Prostate gland (tissue), 2 donors: ENCODE measurements at places on chromosomes 13 and 19. TPM values are rescaled to one million over a fixed set of nuclear protein-coding genes. Genes with fewer than 3 reads are reported as not detected.

GRCh38 chr19:28737021-28737895 lies 475.7 kb downstream of the UQCRFS1 start:
- no peak overlapping the region for H3K4me3 ChIP-seq
- no peaks in the 10 kb centered on the region for H3K36me3 ChIP-seq
- DNase-seq, result no peak
- no peak overlapping the region for H3K27ac ChIP-seq

DNA sequence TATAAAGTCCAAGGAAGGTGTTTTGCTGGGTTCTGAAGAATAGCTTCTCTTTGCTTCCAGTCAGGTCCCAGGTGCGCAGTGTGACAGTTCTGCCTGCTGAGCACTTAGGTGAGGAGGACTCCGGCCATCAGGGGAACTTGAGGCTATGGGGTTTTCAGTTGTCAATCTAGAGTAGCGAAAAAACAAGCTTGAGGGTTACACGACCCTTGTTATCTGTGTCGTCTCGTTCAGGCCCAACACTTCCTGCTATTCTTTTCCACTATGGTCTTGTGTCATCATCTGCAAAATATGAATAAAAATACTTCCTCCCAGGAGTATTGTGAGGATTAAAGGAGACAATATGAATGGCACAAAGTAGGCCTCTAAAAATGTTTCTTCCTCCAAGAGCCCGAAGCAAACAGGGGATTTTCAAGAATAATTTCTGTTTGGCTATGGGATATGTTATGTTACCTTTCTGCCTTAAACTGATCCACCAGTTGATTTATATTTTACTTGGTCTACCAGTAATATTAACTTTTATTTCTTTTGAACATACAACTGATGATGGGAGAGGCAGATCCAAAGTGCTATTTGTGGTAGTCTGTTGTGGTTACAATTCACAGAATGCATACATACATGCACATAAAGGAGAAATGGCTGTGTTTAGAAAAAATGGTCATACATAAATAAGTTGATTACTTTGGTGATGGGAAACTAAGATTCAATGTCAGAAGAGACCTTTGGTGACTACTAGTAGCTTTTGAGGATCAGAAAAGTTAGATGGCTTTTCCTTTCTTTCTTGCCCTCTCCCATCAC lies 40.5 kb upstream of the RCBTB2 start:
- no peaks in the 10 kb centered on the region for H3K4me1 ChIP-seq
- H3K27ac ChIP-seq, result no peak overlapping the region
- no peak for DNase-seq
- H3K4me3 ChIP-seq, result no peak overlapping the region
- no peaks in the 10 kb centered on the region for H3K36me3 ChIP-seq

The IRGC gene
- not detected for total RNA-seq

- H3K27ac ChIP-seq, result no peak overlapping the region
- no peaks in the 10 kb centered on the region for H3K4me1 ChIP-seq
- peaks cover 57% of the 10 kb centered on the region for H3K27me3 ChIP-seq
- H3K4me3 ChIP-seq, result no peak overlapping the region
Measured at GRCh38 chr19:1768248-1768647, 14.9 kb downstream of the ONECUT3 start.

- H3K27me3 ChIP-seq, result no peaks in the 10 kb centered on the region
- H3K4me3 ChIP-seq, result peak overlapping the region; percentile 47
- no peaks in the 10 kb centered on the region for H3K36me3 ChIP-seq
- H3K27ac ChIP-seq, result no peak overlapping the region
- DNase-seq, result no peak
Measured at GRCh38 chr13:20192158-20192835, 441 bp downstream of the GJB2 start.

The TNNI3 gene
- 12.4 TPM for total RNA-seq

The CBY2 gene
- total RNA-seq, result not detected

The NCAN gene
- total RNA-seq, result 1.2 TPM

GRCh38 chr13:45681113-45681512 lies 21.0 kb upstream of the CBY2 start:
- H3K4me3 ChIP-seq, result no peak overlapping the region
- H3K27ac ChIP-seq, result no peak overlapping the region
- DNase-seq, result no peak
- H3K27me3 ChIP-seq, result no peaks in the 10 kb centered on the region

GRCh38 chr19:10283301-10284064 lies 3.3 kb upstream of the ICAM4 start:
- no peaks in the 10 kb centered on the region for H3K4me1 ChIP-seq
- no peak for DNase-seq
- H3K27ac ChIP-seq, result no peak overlapping the region
- H3K27me3 ChIP-seq, result peaks cover 5% of the 10 kb centered on the region
- no peaks in the 10 kb centered on the region for H3K36me3 ChIP-seq

GRCh38 chr13:68708336-68708908 lies 1399.2 kb upstream of the ATXN8OS start:
- H3K4me1 ChIP-seq, result no peaks in the 10 kb centered on the region
- no peak for DNase-seq
- H3K36me3 ChIP-seq, result no peaks in the 10 kb centered on the region

DNA sequence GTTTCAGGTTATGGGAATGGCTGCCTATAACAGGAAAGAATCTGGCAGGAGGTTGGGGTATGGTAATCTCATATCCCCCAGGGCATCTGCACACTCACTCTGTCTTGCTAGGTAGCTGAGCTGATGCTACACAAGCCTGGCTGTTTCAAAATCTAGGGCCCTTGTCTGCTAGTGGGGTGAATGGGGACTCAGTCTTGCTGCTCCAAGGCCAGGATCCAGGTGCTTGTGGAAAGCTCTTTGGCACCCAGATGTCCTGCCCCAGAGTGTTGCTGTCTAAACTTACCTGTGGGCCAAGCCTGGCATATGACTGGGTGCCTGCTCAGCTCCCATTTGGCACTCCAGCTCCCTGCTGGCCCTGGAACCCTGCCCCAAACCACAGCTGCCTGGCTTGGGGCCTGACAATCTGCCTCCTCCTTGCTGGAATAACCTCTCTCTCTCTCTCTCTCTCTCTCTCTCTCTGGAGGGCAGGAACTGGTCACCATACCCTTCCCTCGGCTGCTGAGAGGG lies 158.1 kb upstream of the TSC22D1 start:
- DNase-seq, result peak; percentile 85
- H3K27me3 ChIP-seq, result no peaks in the 10 kb centered on the region
- no peak overlapping the region for H3K4me3 ChIP-seq
- no peak overlapping the region for H3K27ac ChIP-seq
- H3K36me3 ChIP-seq, result no peaks in the 10 kb centered on the region
- H3K4me1 ChIP-seq, result peaks cover 6% of the 10 kb centered on the region

- H3K4me1 ChIP-seq, result peaks cover 12% of the 10 kb centered on the region
- no peaks in the 10 kb centered on the region for H3K36me3 ChIP-seq
- peak overlapping the region; percentile 25 for H3K4me3 ChIP-seq
- H3K27me3 ChIP-seq, result no peaks in the 10 kb centered on the region
- peak; percentile 77 for DNase-seq
Measured at GRCh38 chr19:13849991-13850909, 26.7 kb upstream of the NANOS3 start.

The AZU1 gene
- not detected for total RNA-seq

DNA sequence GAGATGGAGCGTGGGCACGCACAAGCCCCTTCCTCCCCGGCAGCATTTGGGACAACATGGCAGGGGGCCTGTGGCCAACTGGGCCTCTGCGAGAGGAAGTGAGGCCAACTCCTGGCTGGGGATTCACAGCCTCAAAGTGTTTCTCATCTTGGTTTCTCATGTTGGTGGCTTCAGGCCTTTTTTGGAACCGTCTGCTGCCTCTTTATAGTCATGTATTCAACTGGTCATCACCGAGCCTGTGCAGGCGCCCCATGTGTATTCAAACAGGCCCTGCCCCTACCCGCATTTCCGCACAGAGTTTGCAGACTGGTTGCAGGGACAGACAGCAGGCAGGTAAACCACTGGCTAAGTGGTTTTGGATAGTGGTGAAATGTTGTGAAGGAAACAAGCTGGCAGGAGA lies 17.3 kb upstream of the RELB start:
- H3K27me3 ChIP-seq, result no peaks in the 10 kb centered on the region
- H3K27ac ChIP-seq, result no peak overlapping the region
- no peak for DNase-seq
- H3K4me3 ChIP-seq, result no peak overlapping the region
- H3K4me1 ChIP-seq, result no peaks in the 10 kb centered on the region

The CASP14 gene
- 0.51 TPM for total RNA-seq

DNA sequence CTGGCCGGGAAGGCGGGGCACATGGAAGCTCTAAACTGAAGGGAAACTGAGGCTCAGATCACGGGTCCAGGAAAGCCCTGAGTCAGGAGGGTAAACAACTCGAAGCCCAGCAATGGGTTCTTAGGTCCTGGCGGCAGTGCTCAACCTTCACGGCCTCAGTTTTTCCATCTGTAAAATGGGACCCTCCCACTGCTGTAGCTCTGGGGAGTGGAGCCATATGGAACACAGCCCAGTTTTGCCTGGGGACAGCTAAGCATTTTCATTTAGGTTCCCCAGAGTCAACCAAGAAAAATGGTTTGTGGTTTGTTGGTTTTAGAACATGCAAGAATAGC lies 30.4 kb downstream of the CEBPG start:
- no peak overlapping the region for H3K27ac ChIP-seq
- H3K4me1 ChIP-seq, result no peaks in the 10 kb centered on the region
- no peak overlapping the region for H3K4me3 ChIP-seq
- no peaks in the 10 kb centered on the region for H3K36me3 ChIP-seq
- no peaks in the 10 kb centered on the region for H3K27me3 ChIP-seq

The WDR83 gene
- total RNA-seq, result 16.2 TPM

The S1PR4 gene
- total RNA-seq, result 0.14 TPM

DNA sequence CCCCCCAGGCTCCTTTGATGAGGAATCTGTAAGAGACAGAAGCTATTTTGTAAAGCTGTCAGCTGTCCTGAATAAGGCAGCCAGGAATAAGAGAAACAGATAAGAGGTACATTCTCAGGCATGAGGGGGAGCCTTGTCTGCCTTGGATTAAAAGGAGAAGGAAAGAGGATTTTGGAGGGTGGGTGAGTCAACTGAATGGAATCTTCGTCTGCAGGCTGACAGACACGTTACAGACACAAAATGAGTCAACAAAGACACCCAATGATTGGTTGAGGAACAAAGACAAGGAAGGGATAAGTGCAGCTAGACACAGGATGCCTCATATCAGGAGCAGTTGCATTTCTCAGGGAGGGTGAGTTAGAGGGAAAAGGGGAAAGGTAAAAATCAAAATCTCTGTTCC lies 162.5 kb downstream of the OLFM4 start:
- no peak overlapping the region for H3K27ac ChIP-seq
- no peaks in the 10 kb centered on the region for H3K4me1 ChIP-seq
- no peak for DNase-seq
- H3K4me3 ChIP-seq, result no peak overlapping the region
- H3K27me3 ChIP-seq, result no peaks in the 10 kb centered on the region

GRCh38 chr13:92313382-92313781 lies 913.2 kb upstream of the GPC6 start:
- no peaks in the 10 kb centered on the region for H3K36me3 ChIP-seq
- H3K4me1 ChIP-seq, result no peaks in the 10 kb centered on the region
- no peaks in the 10 kb centered on the region for H3K27me3 ChIP-seq
- no peak for DNase-seq
- H3K4me3 ChIP-seq, result no peak overlapping the region

The FSD1 gene
- total RNA-seq, result 6.4 TPM

The IFI30 gene
- total RNA-seq, result 20.9 TPM

The MYH14 gene
- total RNA-seq, result 31.5 TPM

DNA sequence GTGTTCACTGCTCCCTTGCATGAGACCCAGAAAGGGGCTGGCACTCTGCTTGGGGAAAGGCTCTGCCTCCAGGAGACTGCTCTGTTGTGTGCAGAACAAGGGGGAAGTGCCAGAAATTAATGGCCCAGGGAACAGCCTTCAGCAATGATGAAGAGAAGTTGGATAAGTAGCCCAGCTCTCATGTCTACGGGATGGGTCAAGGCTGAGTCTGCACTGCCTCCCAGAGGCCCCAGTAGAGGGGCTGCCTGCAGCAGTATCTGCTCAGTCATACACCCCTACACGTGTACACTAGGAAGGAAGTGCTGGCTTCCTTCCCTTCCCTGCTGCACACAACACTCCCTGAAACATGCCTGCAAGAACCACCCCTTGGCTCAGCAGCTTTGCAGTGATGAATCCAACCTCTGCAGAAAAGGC lies 54.6 kb upstream of the URI1 start:
- no peak overlapping the region for H3K27ac ChIP-seq
- H3K4me3 ChIP-seq, result no peak overlapping the region
- no peak for DNase-seq
- no peaks in the 10 kb centered on the region for H3K36me3 ChIP-seq
- H3K4me1 ChIP-seq, result no peaks in the 10 kb centered on the region

DNA sequence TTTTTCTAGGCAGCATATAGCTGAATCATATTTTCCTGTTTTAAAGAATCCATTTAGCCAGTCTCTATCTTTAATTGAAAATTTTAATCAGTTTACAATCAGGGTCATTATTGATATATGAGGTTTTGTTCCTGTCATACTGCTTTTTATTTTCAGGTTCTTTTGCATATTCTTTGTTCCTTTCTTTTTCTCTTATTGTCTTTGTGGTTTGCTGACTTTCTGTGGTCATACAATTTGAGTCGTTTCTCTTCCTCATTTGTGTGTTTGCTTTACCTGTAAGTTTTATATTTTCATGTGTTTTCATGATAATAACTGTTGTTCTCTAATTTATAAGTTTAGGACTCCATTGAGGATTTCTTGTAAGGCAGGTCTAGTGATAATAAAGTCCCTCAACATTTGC lies 812.6 kb downstream of the DACH1 start:
- DNase-seq, result no peak
- H3K4me3 ChIP-seq, result no peak overlapping the region
- H3K36me3 ChIP-seq, result no peaks in the 10 kb centered on the region
- H3K4me1 ChIP-seq, result no peaks in the 10 kb centered on the region

The TGFBR3L gene
- total RNA-seq, result not detected

The RASA3 gene
- total RNA-seq, result 8.6 TPM

The LHB gene
- total RNA-seq, result 5.2 TPM

DNA sequence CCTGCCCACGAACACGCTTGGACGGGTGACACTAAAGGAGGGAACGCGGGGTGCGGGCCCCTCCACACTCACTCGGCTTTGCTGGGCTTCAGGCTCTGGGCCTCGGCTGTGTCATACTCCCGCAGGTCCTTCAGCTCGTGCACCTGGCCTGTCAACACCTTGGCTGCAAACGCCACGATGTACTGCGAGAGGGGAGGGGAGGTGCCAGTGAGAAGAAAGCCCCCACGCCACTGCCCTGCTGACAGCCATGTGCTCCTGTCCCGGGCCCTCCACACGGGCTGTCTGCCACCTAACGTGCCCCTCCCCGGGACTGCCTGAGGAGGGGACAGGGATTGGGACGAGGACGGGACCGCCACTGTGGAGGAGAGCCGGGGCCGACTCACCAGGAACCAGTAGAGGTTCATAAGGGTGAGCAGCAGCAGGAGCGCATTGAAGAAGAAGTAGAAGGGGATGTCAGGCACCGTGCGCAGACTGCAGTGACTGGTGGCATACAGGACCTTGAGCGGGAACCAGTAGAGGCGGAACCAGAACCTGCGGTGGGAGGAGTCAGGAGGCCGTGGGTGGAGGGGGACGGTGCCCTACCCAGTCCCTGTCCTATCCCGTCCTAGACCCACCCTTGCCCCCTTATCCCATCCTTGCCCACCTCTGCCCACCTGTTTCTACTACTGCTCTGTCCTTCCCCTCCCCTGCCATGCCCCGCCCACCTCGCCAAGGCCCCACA lies 16.9 kb downstream of the CERS1 start:
- H3K4me1 ChIP-seq, result no peaks in the 10 kb centered on the region
- H3K27me3 ChIP-seq, result no peaks in the 10 kb centered on the region
- H3K4me3 ChIP-seq, result no peak overlapping the region
